ENCODE measurements at places on chromosomes 1 and 21.

- DNase-seq = no peak
These were observed 14.2 kb upstream of the RUNX3 start for GRCh38 chr1:24944318-24944717.

- DNase-seq = no peak
These were observed 170.5 kb downstream of the TOMM20 start for GRCh38 chr1:234958066-234958705.

DNA sequence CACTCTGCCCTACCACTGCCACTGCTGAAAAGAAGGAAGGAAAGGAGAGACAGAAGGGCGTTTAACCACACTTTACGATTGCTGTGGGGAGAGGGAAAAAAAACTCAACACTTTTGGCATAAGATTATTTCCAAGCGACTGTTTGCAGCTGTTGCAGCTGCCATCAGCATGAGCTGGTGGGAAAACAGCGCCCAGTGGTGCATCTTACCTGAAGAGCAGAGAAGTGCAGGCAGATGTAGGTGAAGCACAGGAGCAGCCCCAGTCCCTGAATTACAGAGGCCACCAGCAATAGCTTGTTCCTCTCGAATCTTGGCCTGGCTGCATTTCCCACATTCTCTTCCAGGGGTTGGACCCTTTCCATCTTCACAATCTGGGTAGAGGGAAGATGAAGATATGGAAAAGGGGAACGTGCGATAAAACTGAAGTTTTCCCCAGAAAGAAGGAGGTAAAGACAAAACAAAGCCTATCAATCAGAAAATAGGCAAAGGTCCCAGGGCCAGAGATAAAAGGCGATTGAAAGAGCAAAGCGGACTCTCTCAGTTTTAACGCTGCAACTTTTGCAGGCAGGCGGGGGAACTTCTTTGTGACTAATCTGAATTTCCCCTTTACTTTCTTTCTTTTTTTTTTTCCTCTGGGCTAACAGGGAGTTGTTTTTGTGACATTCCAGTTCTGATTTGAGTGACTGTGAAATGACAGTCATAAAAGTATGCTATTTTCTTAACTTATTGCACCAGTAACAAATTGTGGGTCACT is at the start of gene TNFSF4:
TNFSF4 (minus strand) TSS at position 516 of the 753 bp plus-strand sequence; CDS start at position 361, 155 bp downstream.
- peak; percentile 41 for DNase-seq

DNA sequence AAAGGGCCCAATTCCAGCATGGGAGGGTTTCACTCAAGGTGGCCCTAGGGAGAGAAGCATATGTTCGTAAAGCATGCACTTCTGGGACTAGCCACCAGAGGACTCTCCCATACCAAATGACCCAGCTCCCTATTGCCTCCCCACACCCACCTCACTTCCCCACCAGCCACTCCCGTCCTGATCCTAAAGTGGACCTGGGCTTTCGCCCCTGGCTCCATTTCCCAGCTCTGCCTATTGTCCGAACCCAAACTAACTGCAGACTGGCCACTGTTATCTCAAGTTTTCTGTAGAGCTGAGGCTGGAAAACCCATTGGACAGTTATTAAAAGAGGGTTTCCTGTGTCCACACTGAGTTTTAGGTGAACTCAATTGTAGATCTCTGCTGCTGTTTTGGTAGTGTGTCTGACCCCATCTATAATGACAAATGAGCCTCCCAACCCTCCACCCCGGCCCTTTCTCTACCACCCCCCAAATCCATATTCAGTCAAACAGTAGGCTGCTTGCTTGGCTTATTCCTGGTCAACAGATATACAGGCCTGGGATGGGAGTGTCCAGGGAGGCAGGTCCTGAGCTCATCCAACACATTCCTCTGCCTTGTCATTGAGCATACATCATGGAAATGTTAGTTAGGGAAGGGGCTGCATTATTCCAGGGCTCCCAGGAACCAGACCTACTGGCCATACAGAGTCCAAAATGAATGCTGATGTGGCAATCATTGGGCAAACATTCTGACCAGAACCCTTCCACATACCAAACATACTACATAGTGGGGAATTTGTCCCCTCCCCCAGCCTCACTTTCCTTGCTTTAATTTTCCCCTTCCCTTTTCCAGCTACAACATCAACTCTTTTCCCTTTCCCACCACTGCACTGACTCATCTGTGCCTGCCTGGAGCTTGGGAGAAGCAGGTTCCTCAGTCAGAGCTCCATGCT is 59.2 kb downstream of the ABCA4 start:
- DNase-seq = peak; percentile 19

GRCh38 chr1:21909787-21910503 is 27.2 kb downstream of the HSPG2 start:
- peak; percentile 31 for DNase-seq

DNA sequence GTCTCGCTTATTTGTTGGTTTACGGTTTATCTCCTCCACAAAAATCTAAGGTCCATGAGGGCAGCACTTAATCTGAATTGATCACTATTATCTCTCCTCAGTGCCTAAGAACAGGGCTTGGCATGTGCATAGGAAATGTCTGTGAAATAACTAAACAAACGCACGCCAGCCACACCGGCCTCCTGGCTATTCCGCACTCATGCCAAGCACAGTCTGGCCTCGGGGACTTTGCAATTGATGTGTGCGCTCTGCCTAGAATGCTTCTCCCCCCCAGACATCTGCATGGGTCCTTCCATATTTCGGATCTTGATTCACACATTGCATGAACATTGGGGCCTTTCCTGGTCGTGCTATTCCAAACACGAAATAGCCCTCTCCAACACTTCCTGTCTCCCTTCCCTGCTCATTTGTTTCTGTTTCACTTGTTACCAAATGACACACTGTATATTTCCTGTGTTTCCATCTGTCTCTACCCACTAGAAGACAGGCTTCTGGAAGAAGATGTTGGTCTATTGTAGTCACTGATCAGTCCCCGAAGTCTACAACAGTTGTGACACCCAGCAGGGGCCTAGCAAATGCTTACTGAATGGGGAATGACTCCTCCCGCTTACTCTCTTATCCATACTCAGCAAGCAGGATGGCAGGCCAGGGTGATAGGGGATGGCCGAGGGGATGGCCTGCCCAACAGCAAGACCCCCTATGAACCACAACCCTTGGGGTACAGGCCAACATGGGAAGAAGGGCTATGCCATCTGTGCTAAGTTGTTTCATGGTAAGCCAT is 93.9 kb downstream of the GLIS1 start:
- DNase-seq = no peak

GRCh38 chr21:40660461-40660860 is 186.5 kb downstream of the DSCAM start:
- DNase-seq = no peak

DNA sequence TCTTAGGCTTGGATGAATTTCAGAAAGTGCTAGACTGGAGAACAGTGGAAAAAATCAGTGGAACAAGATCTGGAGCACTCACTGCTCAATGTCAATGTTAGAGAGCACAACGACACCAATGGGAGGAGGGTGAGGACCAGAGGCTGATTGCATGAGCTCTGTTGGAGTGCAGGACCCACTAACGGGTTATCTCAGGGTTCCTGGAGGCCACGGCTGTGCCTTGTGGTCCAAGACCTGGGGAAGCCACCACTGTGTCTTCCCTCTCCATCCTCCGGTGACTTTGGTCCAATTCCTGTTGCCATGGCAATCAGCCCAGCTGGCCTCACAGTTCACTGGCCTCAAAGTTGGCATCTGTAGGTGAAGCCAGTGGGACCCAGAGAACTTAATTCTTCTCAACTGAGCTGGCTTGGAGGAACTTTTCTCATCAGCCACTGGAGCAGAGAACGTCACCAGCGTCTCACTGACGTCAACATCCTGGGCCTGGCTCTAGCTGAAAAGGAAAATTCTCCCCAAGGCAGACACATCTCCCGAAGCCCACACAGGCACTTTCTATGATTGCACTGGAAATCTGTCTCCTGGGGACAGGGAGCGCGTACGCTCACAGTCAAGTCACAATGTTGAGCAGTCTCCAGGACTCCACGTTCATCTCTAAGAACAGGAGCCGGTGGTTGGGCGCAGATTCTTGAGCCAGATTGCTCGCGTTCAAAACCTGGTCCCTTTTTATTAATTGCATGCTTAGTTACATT is 21.9 kb upstream of the GPR157 start:
- no peak for DNase-seq
